WERI-Rb-1 (cell line): ENCODE measurements at places on chromosomes 13 and 19.
A peak's percentile ranks its signal among the peaks of the same experiment; 100 is the strongest.

GRCh38 chr13:29754473-29754806 lies 96.0 kb downstream of the UBL3 start:
- DNase-seq = no peak

DNA sequence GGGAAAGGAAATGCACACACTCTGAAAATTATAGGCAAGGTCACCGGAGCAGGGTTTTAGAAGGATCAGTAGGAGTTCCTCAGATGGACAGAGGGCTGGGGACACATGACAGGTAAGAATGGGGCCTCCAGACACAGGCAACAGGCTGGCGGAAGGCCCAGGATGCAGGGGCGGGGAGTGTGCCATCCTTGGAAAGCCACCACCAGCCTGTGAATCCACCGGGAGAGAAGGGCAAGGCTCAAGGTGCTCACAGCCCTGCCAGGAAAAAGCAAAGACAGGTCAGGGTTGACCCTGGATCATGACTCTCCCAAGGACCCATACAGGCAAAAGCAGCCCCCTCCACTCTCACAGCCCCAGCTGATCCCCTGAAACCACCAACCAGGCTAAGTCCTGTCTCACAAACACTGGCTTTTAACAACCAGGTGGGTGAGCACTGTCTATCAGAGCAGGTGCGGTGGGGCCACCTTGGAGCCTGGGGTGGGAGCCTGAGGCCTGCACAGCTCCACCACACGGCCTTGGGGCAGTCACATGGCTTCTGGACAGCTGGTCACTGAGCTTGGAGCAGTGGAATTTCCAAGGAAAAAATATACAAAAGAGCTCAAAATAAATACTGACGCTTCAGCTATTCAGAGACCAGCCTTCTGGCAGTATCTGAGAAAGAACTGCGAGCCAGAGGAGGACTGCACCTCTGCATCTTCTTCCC lies 35.2 kb upstream of the ISYNA1 start:
- DNase-seq = no peak

DNA sequence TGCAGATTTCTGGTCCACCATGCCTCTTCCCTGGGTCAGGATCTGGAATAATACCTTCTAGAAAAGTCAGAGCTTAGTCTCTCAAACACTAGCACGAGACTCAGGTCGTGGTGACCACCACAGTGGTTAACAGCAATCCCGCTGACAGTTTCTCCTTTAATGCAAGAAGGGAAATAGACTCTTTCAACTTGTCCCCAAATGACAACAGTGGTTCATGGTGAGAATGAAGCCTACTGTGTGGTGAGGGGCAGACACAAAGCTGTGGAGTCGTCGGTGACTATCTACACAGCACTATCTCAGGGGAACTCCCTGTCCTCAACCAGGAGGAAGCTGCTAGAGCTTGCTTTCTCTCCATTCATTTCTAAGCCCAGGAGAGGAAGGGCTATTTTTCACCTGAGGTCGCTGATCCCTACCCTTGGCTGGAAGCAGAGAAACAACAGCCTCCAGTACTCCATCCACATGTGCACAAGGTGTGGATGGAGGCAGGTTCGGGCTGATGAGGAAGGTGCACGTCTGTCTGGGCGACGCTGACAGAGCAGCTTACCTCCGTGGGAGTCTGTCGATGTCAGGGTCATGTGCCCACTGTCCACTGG lies 72.4 kb downstream of the STK24 start:
- DNase-seq = no peak

- DNase-seq = peak; percentile 65
Observed at GRCh38 chr13:26254583-26255111, 718 bp downstream of the CDK8 start.

- DNase-seq = no peak
Observed at GRCh38 chr19:39672473-39672872, 16.8 kb downstream of the LGALS16 start.

DNA sequence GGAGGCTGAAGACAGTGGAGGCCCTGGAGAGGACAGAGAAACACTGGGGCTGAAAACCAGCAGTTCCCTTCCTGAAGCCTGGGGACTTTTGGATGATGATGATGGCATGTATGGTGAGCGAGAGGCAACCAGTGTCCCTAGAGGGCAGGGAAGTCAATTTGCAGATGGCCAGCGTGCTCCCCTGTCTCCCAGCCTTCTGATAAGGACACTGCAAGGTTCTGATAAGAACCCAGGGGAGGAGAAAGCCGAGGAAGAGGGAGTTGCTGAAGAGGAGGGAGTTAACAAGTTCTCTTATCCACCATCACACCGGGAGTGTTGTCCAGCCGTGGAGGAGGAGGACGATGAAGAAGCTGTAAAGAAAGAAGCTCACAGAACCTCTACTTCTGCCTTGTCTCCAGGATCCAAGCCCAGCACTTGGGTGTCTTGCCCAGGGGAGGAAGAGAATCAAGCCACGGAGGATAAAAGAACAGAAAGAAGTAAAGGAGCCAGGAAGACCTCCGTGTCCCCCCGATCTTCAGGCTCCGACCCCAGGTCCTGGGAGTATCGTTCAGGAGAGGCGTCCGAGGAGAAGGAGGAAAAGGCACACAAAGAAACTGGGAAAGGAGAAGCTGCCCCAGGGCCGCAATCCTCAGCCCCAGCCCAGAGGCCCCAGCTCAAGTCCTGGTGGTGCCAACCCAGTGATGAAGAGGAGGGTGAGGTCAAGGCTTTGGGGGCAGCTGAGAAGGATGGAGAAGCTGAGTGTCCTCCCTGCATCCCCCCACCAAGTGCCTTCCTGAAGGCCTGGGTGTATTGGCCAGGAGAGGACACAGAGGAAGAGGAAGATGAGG lies 1.5 kb downstream of the PPP1R15A start:
- no peak for DNase-seq

- DNase-seq = peak; percentile 43
Observed at GRCh38 chr19:8654591-8655339, 24.3 kb downstream of the NFILZ start.

- no peak for DNase-seq
Observed at GRCh38 chr19:55550321-55550650, 4.9 kb upstream of the SBK3 start.

DNA sequence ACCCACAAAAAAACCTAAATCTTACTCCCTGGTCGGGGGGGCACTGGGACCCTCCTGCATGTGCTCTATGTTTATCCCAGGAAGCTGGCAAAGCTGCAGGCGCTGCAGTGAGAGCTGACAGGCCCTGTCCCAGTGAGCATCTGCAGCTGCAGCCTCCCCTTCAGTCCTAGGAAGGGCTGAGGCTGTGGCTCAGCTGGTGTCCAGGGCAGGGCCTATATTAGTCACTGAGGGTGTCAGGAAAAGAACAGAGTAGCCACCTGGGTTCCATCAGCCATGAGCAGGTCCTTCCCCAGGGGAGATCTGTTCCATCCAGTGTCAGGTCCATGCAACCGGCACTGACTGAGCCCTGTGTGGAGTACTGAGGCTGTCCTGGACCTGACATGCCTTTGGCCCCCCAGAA lies 120.5 kb downstream of the TNFRSF19 start:
- no peak for DNase-seq

- peak; percentile 65 for DNase-seq
Observed at GRCh38 chr19:37329686-37330085, 41.2 kb upstream of the ZNF527 start.

DNA sequence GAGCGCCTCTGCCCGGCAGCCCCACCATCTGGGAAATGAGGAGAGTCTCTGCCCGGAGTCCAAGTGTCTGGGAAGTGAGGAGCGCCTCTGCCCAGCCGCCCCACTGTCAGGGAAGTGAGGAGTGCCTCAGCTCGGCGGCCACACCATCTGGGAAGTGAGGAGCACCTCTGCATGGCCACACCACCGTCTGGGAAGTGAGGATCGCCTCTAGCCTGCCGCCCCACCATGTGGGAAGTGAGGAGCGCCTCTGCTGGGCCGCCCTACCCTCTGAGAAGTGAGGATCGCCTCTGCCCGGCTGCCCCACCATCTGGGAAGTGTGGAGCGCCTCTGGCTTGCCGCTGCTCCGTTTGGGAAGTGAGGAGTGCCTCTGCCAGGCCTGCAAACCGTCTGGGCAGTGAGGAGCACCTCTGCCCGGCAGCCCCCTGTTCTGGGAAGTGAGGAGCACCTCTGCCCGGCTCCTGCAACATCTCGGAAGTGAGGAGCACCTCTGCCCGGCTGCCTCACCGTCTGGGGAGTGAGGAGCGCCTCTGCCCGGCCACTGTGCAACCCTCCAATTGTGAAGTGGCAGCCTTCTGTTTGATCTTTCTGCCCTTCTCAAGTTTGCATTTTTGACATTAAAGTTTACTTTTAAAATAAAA lies 60.8 kb upstream of the CEACAM21 start:
- DNase-seq = no peak

DNA sequence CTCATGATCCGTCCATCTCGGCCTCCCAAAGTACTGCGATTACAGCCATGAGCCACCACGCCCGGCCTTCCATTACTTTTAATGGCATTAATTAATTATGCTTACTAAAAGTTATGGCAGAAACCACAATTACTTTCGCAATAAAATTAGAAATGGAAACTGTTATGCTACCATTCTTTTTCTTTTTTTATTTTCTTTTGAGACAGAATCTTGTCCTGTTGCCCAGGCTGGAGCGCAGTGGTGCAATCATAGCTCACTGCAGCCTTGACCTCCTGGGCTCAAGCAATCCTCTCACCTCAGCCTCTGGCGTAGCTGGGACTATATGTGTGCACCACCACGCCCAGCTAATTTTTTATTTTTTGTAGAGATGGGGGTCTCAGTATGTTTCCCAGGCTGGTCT lies 4.6 kb upstream of the BST2 start:
- no peak for DNase-seq

GRCh38 chr19:4744451-4745174 lies 21.0 kb upstream of the DPP9 start:
- DNase-seq = no peak

GRCh38 chr19:38514812-38515633 lies 81.5 kb downstream of the RYR1 start:
- peak; percentile 81 for DNase-seq

GRCh38 chr13:85997587-85997986 lies 198.4 kb upstream of the SLITRK6 start:
- DNase-seq = no peak

DNA sequence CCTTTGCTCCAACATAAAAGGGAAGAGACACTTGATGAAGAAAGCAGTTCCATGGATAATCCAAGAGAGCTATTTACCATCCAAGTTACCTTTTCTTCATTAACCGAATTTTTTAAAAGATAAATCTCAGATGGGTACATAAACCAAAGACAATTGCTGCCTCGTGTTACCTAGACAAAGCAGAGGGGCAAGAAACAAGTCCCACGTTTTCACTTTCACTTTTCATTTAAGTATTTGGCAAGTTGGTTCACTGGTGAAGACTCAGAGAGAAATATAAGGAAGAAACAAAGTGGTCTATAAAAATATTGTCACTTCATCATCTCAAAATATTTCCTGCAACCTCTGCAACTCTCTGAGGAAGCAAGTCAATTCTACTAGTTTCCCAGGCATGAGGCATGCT lies 446.1 kb downstream of the FGF14 start:
- DNase-seq = no peak

GRCh38 chr19:12278713-12279112 lies 16.0 kb downstream of the ZNF44 start:
- no peak for DNase-seq

DNA sequence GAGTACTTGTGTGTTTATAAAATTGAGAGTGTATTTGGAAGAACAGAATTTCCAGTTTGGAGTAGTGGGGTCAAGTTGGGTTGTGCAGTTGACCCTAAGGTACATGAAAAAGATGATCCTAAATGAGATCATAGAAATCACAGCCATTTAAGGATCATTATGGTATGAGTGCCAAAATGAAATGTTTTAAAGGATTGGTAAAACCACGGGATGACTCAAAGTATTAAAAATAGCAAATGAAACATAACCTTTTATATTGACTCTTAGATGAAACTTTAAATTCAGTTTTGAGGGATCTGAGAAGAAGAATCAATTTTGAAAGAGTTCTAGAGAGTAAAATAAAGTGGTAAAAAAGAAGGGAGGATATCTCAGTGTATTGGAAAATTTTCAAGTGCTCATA lies 773.8 kb downstream of the GPC5 start:
- no peak for DNase-seq

- no peak for DNase-seq
Observed at GRCh38 chr19:31177246-31177645, 172.0 kb downstream of the TSHZ3 start.

GRCh38 chr13:107205318-107206104 lies 637.6 kb upstream of the ARGLU1 start:
- DNase-seq = peak; percentile 87

- DNase-seq = no peak
Observed at GRCh38 chr13:52887165-52887564, 38.7 kb upstream of the PCDH8 start.

DNA sequence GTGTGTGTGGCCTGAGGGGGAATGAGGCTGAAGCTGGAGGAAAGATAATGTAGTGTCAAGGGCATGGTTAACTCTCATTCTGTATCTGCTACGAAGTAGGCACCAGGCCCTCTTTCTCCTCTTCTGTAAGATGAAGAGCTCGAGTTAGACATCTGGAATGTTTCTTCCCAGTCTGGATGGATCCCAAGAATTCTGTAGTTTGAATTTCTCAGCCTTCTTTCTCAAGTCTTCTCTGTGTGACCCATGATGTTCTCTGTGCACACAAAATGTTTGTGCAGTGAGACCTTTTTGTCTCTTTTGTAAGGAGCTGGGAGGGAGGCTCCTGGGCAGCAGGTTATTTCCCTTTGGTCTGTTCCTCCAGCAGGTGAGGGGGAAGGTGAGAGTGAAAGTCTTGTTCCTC lies 13.7 kb downstream of the FGF9 start:
- DNase-seq = no peak

GRCh38 chr13:74409551-74409950 lies 275.3 kb upstream of the KLF12 start:
- DNase-seq = no peak

- DNase-seq = no peak
Observed at GRCh38 chr13:52711286-52711685, 28.3 kb downstream of the CNMD start.

DNA sequence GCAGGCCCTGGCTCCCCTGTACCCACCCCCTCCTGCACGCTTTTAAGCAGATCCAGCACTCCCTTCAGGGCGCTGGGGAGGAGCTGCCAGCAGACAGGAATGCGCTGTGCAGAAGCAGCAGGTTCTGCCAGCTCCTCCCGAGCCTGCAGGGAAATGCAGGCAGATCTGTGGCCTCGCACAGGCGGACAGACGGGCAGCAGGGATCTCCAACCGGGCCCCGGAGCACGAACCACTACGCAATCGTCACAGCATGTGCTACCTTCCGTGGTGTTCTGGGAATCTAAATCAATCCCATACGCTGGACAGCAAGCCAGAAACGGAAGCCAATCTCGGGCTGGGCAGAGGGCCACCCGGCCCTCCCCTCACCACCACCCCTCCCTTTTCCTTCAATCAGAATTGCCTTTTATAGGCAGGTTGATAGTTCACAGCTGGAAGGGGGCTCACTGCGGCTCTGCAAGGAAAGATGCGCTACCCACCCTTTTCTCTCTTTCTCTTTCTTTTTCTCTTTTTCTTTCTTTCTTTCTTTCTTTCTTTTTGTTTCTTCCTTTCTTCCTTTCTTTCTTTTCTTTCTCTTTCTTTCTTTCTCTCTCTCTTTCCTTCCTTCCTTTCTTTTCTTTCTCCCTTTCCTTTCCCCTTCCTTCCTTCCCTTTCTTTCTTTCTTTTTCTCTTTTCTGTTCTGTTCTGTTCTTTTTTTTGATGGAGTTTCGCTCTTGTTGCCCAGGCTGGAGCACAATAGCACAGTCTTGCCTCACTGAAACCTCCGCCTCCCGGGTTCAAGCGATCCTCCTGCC lies 99.9 kb downstream of the GNG7 start:
- no peak for DNase-seq
